ENCODE measurements at places on chromosomes 7 and 10.

GRCh38 chr7:117385363-117386109 is 41.8 kb downstream of the ASZ1 start:
- DNase-seq: no peak

DNA sequence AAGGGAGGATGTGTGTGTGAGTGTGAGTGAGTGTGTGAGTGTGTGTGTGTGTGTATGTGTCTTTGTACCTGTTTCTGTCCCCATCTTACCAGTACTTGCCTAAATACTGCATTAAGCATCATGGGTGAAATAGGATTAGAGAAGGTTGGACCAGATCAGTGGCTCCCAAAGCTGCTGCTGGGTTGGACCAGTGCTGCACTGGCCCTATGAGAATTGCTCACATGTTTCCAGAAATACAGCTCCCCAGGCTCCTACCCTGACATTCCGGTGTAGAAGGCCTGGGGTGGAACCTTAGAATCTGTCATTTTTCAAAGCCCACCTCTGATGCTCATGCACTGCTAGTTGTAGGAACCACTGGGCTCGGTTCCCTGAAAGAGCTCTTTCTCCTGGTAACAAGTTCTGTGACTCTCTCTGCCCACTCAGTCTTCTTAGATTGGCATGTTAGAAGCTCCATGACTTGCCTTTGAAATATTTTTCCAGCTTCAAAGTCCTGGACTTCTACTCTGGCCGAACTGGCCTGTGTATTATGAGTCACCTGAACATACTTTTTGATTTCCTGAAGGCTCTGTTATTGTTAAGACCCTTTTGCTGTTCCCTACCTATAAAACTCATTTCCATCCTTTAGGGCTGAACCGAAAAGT is 224.7 kb downstream of the CUX1 start:
- no peak for DNase-seq

DNA sequence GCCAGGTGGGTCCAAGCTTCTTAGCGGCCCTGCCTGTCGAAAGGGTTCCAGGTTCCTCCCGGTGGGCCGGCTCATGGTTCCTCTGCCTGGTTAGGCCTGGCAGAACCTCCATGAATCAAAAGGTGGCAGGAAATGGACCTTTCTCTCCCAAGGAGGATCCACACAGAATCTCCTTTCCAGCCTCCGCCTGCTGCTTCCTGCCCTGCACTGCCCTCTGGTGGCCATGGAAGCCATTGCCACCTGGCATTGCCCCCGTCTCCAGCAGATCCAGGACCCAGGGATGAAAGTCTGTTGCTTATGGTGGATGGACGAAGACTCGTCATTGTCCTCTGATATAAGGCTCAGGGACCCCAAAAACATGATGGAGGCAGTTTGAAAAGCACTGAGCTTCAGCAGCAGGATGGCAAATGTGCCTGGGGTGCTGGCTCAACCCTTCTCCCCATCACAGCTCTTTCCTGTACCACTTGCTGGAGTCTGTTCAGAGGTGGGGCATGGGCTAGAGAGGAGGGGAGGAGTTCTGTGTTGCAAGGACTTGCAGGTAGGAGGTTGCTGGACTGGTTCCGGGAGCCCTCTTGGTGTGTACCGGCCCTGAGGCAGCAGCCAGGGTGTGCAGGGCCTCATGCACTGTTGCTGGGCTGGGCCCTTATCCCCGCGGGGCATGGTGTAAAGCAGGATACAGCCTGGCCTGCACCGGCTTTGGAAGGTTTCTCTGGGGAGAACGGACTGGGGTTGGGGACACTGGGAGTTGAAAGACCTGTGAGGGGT is 11.3 kb upstream of the INMT start:
- DNase-seq: no peak

GRCh38 chr10:49767752-49768151 is 5.6 kb upstream of the OGDHL start:
- no peak for DNase-seq

- DNase-seq: no peak
These were observed 34.5 kb downstream of the ITPRIP start for GRCh38 chr10:104303594-104304355.

DNA sequence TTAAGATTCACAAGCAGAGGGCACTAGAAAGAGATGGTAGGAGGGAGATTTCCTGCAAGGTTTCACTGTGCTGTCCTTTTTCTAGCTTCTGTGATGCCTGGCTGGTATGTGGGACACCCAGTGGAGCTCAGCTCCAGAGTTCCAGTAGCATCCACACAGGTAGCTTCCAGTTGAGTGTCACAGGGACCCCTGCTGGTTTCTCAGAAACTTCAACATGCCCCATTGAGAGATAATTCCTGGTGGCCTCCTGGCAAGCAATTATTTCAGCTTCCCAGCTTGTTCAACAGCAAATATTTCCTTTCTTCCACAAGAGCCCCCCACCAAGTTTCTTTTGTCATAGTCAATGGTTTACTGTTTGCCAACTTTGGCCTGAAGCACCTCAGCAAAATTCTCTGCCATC is 858.7 kb downstream of the REEP3 start:
- DNase-seq: no peak

DNA sequence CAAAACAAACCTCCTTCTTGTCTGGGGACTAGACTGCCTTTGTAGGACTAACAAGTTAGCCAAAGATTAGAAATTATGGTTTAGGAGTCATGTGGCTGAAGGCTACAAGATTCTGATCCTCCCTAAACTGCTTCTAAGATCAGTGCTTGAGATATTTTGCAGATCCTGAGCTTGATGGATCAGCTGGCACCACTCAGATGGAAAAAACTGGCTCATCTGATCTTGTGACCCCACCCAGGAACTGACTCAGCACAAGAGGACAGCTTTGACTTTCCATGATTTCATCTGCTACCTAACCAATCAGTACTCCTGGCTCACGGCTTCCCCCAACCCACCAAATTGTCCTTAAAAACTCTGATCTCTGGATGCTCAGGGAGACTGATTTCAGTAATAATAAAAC is 271.5 kb upstream of the TAC1 start:
- DNase-seq: no peak

GRCh38 chr10:113180401-113181154 is 230.5 kb downstream of the TCF7L2 start:
- no peak for DNase-seq

GRCh38 chr7:31079824-31080511 is 27.9 kb downstream of the ADCYAP1R1 start:
- no peak for DNase-seq

DNA sequence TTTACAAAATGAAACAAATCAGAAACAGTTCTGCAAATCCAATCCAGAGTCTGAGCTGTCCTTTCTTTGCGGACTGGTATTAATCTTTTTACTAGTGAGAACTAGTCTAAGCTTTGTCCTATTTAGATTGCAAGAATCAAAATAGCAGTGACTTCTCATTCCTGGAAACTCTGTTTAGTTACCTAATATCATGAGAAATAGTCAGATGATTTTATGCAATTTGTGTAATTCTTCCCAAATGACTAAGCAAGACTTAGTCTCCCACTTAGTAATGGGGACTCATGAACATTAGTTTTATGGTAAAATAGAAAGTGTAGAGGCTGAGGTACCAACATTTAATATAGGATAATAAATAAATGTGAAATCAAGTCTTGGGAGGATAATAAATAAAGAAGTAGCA is 341.3 kb downstream of the DNAJB9 start:
- no peak for DNase-seq
